ENCODE measurements at places on chromosomes 7 and 10.

DNA sequence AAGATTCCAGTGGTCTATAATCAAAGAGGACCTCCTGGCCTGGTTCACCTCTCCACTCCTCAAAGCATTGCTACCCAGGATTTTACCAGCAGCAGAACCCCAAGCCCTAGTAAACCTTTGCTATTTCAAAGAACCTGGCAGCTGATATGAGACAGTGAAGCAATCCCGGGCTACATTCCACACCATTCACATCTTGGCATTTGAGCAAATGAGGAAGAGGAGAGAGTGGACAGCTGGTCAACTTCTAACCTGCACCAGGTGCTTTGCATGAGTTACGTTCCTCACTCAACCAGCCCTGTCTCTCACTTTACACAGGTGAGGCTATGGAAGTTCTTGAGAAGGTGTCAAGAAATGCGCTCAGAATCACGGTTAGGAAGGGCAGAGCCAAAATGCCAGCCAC is 1.1 kb downstream of the CCDC3 start:
- no peak for DNase-seq

GRCh38 chr7:114047889-114048288 is 129.1 kb upstream of the PPP1R3A start:
- DNase-seq, result no peak

DNA sequence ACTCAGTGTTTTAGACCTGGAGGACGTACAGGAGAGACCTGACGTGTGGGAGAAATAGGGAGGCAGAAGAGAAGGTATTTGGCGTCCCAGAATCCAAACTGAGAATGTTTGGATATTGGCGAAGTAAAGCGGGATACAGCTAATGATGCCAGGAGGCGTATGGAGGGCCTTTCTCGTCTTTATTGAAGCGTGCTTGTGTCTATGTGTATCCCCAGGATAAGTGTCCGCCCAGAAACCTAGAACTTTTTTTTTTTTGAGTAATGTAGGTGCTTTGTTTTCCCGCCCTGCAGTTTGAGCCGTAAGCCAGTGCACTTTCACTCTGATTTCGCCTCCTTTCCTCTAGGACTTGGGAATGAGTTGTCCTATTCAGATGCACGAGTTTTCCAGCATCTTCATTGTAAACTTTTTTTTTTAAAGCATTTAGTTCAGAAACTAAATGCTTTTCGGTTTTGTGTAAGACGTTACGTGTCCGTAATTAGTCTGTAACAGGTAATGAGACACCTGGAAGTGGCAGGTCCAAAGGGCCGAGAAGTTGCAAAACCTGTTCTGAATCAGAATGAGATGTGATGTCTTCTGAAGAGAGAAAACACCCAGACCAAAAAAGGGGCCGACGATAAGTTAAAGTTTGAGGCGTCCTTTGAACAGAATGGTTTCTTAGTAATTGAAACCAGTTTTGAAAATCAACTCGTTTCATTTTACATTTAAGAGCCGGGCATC is 746 bp downstream of the ARL5B start:
- no peak for DNase-seq

GRCh38 chr10:3445648-3446047 is 273.1 kb upstream of the PITRM1 start:
- no peak for DNase-seq

DNA sequence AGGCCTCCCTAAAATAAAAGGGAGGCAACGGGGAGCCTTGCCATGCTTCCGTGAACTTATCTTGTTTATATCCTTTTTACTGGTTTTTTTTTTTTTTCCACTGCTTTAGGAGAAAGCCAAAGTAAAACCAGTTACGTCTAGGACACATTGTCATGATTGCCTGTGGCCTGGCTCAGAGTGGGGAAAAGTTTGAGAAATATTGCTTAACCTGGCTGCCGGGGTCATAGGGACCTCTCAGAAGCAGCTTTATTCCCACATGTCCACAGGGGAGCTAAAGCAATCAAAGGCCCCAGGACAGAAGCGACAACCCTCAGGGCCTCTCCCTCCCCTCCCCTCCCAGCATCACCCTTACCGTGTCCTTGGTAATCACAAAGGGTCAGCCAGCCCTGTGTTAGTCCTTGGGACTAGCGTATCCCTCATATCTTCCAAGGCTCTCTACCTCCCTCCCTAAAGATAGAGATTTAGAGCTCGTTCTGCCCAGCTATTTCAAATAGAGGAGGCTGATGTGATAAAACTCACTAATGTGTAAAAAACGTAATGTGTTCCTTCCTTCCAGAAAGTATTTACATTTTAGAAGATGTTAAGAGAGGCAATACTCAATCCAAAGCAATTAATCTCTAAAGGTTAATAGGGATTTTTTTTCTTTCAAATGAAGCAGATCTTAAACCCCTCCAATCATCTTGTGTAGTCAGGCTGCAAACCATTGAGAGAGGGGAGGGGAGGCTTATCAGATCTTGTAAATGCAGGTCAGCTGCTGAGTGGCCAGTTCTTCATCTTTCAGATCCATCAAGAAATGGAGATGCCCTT is 64.8 kb upstream of the PRKAR2B start:
- DNase-seq, result no peak

DNA sequence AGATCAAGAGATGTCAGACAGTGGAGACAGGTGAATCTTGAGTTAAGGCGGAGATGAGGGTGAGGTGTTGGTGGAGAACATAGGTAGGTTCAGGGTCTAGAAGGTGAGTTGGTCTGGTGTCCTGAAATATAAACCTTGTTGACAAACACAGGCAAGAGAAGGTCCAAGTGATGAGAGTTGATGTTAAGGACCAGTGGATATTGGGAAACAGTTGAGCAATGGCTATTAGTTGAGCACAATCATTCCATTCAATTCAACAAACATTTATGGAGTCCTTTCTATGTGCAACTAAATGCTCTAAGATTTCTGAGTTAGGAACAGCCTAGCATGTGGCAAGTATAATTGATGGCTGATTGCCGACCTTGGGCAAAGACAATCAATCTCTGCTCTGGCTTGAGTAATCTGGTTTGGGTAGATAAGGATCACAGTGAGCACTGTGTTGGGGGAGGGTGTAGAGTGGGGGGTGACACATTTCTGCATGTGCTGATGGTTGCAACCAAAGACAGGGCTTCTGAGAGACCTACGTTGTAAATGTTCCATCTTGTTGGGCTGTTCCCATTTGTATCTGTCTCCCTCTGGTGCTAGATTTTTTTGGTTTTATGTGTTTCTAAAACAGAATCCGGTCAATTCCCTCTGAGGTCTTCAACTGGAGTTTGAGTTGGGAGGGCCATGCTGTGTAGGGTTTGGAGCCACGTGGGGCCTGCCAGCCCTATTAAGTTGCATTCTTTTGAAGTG is 201.1 kb downstream of the BAMBI start:
- no peak for DNase-seq

Measured in amygdala (tissue), 56 donors.